ENCODE measurements at places on chromosomes 11 and 22. TPM values are rescaled to one million over a fixed set of nuclear protein-coding genes. Genes with fewer than 3 reads are reported as not detected.

Gene ABTB2
- 2.6 TPM for total RNA-seq

Gene LRRN4CL
- 31.0 TPM for total RNA-seq

Gene EHF
- total RNA-seq: 9.9 TPM

Gene ACTN3
- not detected for total RNA-seq

DNA sequence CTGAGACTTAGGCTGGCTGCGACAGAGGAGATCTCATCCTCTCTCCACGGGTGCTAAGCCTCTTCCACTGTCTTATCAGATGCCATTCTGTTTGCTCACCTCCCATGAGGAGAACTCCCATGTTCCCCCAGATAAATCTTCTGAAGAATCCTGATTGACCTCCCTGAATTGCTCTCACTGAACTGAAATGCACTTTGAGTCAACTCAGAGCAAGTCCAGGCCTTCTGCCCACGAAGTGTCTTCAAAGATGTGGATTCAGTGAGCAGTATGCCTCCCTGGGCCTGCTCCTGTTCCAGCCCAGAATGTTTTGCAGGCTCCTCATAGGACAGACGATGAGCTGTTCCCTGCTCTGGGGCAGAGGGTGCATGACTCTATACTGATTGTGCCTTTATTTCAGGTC is 17.4 kb downstream of the TUB start:
- H3K36me3 ChIP-seq: no peaks in the 10 kb centered on the region
- H3K4me3 ChIP-seq: no peak overlapping the region
- no peak for DNase-seq
- no peak overlapping the region for H3K27ac ChIP-seq

- no peaks in the 10 kb centered on the region for H3K27me3 ChIP-seq
- peak overlapping the region; percentile 82 for H3K27ac ChIP-seq
- DNase-seq: no peak
Observed at GRCh38 chr11:85955531-85955930, 100.3 kb downstream of the CCDC83 start.

GRCh38 chr11:57474017-57474802 is 13.9 kb downstream of the RTN4RL2 start:
- H3K4me1 ChIP-seq: peaks cover 5% of the 10 kb centered on the region
- H3K27me3 ChIP-seq: no peaks in the 10 kb centered on the region
- no peak overlapping the region for H3K4me3 ChIP-seq
- no peak overlapping the region for H3K27ac ChIP-seq
- H3K36me3 ChIP-seq: no peaks in the 10 kb centered on the region

DNA sequence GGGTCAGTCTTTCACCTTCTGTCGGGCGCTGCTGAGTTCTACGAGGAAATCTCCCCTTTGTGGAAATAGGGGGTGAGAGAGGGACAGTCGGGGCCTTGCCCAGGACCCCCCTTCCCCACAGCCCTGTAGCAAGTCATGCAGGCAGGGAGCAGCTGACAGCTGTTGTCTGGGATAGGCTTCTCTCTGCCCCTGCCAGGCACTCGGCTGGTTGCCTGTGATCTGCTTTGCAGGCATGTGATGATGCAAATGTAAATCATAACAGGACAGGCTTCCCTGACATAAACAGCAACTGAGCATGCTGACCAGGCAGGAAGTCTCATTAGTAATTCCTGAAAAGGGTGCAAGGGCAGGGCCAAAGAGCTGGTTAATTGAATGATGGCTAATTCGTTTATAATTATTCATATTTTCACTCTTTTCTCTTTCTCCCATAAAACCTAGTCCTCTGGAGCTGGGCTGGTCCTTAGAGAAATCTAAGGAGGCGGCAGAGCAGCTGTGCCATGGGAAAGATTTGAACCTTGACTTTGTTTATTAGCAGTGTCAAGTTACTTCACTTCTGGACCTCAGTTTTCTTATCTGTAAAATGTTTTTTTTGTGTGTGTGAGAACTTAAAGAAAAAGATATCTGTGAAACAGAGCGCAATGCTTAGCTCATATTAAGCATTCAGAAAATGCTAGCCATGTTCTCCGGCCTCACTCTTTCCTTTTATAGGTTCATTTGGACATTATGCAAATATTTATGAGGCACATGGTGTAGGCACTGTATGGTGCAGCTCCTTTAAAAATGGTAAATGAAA is 129.7 kb downstream of the LDLRAD3 start:
- H3K4me1 ChIP-seq: peaks cover 11% of the 10 kb centered on the region
- no peak overlapping the region for H3K4me3 ChIP-seq
- no peaks in the 10 kb centered on the region for H3K36me3 ChIP-seq
- DNase-seq: peak; percentile 54
- no peaks in the 10 kb centered on the region for H3K27me3 ChIP-seq
- H3K27ac ChIP-seq: peak overlapping the region; percentile 65

DNA sequence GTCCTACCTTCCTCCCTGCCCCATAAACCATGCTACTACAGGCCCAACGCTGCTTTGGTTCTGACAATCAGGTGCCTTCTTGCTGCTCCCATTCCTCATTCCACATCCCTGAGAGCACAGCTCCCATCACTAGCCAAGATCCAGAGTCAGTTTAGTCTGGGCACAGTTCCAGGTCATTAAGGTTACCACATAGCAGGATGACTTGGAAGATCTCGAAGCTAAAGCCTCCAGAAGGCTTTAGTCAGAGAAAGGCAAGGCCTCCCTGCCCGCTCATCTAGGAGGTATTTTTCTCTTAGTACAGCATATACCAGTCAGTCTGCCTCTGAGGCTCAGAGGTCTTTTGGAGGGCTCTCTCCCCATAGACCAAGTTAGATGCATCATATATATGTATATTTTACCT is 30.3 kb downstream of the TRIM66 start:
- no peak overlapping the region for H3K4me3 ChIP-seq
- no peak for DNase-seq
- no peak overlapping the region for H3K27ac ChIP-seq
- H3K27me3 ChIP-seq: no peaks in the 10 kb centered on the region
- no peaks in the 10 kb centered on the region for H3K4me1 ChIP-seq

DNA sequence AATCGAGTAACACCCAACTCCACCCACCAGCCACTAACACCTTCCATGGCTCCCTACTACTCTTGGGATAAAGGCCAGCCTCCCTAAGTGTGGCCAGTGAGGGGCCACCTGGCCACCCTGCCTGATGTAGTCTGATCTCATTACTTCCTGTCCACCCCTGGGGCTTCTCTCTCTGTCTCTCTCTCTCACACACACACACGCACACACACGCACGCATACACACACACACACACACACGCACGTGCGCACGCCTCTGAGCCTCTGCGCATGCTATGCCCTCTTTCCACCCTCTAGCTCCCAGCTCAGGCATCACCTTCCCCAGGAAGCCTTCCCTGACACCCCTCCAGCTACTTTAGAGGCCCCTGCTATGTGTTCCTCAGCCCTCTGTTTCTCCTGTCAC is 3.9 kb downstream of the MFNG start:
- no peak for DNase-seq
- H3K27me3 ChIP-seq: no peaks in the 10 kb centered on the region
- no peaks in the 10 kb centered on the region for H3K36me3 ChIP-seq
- H3K27ac ChIP-seq: no peak overlapping the region

DNA sequence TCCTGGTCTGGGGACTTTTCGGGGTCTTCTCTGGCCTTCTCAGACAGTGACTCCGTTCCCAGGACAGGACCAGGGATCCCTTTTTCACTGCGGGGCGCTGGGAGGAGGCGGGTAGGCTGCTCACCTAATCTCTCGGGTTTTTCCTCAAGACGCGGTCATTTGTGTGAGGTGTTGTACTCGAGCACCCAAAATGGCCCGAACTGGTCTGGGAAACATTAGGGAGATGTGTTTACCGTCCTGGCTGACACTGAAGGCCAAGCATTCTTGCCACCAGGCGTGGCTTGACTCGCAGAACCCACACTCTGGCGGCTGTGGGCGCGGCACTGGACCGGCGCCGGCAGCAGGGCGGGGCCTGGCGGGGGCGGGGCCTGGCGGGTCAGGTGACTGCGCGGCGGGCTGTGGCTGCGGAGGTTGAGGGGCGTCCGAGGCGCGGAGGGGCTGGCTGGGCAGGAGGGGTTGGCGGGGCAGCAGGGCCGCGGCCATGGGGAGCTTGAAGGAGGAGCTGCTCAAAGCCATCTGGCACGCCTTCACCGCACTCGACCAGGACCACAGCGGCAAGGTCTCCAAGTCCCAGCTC is at the start of gene SWAP70:
TSS of gene SWAP70 (plus strand) at position 379 of the 577 bp plus-strand sequence. CDS start at position 482, 103 bp downstream.
- peak; percentile 86 for DNase-seq
- peak within 1 kb of the TSS; percentile 76 for H3K4me3 ChIP-seq
- no peaks in the 10 kb centered on the region for H3K36me3 ChIP-seq

GRCh38 chr11:93510196-93510873 is 32.9 kb downstream of the SMCO4 start:
- H3K27me3 ChIP-seq: no peaks in the 10 kb centered on the region
- no peak for DNase-seq
- H3K36me3 ChIP-seq: no peaks in the 10 kb centered on the region
- no peak overlapping the region for H3K4me3 ChIP-seq

Measured in ovary (tissue), 10 donors.